T-cell (primary cell): ENCODE measurements at places on chromosomes 4 and X.
A peak's percentile ranks its signal among the peaks of the same experiment; 100 is the strongest.

GRCh38 chr4:125626946-125627345, 312.2 kb downstream of the FAT4 start:
- no peak for DNase-seq

- no peak for DNase-seq
These were observed 518.8 kb downstream of the RAB28 start for GRCh38 chr4:12965334-12965733.

- DNase-seq, result peak; percentile 75
These were observed 41.7 kb downstream of the BCORL1 start for GRCh38 chrX:130024127-130024526.

- DNase-seq, result no peak
These were observed 1049.1 kb upstream of the TENM3 start for GRCh38 chr4:181194096-181194495.

DNA sequence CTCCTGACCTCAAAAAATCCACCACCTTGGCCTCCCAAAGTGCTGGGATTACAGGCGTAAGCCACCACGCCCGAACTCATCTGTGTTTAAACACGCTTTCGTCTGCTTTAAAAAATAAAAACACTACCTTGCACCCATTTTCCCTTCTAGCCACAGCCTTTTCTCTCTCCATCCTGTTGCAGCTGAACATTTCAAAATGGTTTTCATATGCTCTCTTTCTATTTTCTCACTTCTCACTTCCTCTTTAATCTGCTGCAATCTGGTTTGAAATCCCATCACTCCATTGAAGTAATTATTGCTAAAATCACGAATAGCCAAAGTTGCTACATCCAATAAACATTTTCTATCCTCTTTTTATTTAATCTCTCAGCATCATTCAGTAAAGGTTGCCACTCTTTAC, 70.0 kb downstream of the DCHS2 start:
- DNase-seq, result no peak

GRCh38 chrX:84717343-84717742, 215.1 kb upstream of the HDX start:
- DNase-seq, result no peak

GRCh38 chr4:65976287-65976686, 306.0 kb upstream of the EPHA5 start:
- DNase-seq, result no peak

DNA sequence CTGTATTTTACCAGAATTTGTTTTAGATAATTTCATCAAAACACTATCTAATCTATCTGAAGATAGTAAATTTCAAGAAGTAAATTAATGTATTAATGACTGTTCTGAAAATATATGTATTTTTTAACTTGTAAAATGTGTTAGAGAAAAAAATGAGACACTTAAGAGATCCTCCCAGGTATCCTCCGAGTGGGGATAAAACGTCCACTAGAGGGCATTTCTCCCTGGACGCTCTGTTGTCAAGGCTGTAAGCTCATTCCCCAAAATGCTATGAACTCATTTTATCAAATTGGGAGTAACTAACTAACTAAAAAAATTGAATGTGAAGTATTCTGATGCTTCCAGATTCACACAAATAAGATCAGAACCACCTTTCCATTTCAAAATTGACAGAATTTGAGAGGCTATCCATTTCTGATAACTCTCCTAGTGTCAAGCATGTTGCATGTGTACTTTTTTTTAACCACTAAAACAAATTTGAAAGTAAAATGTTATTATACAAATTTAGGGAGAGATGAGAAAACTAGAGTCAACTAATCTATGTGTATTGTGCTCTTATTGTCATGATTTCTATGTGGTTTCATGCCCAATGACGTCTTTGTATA, 337.3 kb upstream of the HS3ST1 start:
- peak; percentile 1 for DNase-seq

- no peak for DNase-seq
These were observed 321.2 kb downstream of the CAMK2D start for GRCh38 chr4:113440371-113440770.

DNA sequence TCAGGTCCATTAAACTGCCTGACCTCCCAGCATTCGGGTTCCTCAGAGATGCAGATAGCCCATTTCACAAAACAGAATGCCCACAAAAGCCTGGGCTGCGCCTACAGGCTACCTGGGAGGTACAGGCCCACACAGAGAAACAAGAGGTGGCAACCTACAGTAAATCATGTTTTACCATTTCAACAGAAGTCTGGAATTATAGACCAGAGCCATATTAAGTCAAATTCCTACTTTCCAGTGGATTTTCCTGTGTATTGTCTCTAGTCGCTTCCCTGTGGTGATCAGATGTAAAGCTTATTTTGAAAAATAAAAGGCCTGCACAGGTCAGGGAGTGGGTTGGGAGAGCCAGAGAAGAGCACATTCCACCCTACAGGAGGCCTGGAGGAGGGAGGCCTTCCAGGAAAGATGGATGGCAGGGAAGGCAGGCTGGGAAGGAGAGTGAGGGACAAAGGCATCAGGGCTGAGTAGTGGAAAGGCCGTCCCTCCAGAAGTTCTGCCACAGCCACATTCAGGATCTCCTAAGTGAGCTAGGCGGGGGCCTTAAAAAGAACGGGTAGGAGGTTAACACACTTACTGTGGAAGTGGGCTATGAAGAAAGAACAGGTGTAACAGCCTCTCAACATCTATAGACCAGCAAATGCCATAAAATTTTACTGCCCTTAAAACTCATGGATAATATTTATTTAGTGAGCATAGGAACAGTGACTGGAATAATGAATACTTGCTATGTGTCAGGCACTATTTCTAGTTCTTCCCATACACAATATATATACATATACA, 19.0 kb upstream of the USO1 start:
- no peak for DNase-seq

DNA sequence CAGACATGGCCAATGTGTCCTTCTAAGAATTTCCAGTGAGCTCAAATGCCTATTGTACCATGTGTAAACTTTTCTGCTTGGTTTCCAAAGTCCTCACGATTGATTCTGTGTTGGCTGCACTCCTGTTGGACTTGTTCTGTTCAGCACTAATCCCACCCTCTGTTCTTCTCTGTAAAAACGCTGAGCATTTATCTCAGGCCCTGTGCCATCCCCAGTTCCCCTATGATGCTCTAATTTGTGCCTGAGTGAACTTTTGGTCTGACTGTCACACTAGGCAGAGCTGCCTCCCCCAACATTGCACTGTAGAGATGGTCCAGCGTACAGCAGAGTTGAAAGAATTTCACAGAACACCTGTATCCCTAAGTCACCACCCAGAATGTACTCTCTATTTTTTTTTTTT, 76.1 kb upstream of the STS start:
- DNase-seq, result no peak
